Stimulated activated CD8-positive, alpha-beta memory T cell treated with anti-CD3 and anti-CD28 coated beads, Interleukin-2, amount 100 ng/mL, for 48 hours (primary cell): ENCODE measurements at places on chromosomes 7 and 10.
A peak's percentile ranks its signal among the peaks of the same experiment; 100 is the strongest.

DNA sequence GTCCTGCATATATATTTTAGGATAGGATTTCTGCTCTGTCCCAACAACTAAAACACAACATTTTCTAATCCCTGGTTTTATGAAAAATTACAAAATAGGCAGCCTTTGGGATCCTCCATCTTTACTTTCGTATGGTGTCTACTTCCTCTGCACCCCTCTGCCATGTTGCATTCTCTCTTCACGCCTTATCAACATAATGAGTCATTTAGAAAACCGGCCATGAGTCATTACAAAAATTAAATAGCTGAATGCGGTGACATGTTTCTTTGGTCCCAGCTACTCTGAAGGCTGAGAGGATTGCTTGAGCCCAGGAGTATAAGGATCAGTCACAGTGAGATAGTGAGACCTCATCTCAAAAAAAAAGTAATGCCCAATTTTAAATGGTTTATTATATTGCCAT is 148.1 kb upstream of the CELF2 start:
- DNase-seq, result no peak

DNA sequence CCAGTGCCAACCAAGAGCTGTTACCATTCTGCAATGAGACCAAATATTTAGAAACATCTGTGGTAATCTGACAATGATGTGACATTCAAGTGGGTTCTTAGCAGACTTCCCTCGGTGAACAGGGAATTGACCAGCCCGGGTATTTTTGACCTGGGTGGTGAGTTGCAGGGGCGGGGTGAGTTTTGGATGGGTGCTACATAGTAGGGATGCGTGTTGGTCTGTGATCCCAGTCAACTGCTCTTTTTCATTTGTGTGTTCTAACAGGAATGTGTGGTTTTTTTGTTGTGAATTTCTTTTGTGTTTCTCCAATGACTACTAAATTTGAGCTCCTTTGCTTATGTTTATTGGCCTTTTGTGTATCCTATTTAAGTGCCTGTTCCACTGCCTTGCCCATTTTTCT is 273.6 kb upstream of the HABP2 start:
- DNase-seq, result no peak

DNA sequence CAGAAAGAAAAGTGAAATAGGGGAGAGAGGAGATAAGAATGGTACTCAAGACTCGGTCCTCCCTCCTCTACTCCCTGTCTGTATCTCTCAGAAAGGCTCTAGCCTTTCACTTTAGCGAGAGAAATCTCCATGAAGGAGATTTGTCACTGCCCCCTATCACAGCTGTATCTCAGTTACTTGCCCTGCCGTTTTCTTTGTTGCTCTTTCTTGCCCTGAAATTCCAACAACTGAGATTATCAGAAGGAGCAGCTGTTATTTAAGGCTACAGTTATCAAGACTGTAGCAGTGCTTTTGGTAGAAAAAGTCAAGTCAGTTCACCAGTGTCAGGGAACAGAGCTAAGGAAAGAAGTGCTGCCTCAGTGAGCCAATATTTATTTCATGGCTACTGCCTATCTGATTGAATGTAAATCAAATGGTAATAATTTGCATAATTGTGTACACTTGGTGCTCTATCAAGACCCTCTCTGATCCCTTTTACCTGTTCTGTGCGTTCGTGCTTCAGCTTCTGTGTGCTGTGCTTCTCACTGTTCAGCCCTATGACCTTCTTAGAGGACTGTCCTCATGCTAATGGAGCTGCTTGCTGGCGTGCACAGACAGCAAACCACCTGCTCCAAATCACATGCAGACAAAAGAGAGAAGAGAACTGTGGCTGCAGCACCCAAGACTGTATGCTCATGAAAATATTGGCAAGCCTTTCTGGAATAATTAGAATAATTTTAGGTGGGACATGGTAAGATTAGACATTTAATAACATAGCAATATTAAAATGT is 180.2 kb upstream of the FAM3C start:
- no peak for DNase-seq

- no peak for DNase-seq
These were observed 147.2 kb upstream of the EEPD1 start for GRCh38 chr7:36005876-36006275.

DNA sequence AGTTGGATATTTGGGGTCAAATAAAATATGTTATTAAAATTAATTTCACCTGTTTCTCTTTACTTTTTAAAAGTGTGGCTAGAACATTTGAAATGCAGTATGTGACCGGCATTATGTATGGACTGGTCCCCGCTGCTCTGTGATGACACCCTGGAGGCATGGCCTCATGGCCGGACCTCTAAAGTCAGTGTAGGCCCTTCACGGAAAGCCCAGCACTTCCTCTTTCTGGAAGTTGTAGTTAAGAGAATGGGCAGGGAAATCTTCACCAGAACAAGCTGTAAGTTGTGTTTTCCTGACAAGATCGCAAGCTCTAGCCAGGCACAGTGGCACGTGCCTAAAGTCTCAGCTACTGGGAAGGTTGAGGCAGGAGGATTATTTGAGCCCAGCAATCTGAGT is 38.3 kb upstream of the SRGN start:
- no peak for DNase-seq

DNA sequence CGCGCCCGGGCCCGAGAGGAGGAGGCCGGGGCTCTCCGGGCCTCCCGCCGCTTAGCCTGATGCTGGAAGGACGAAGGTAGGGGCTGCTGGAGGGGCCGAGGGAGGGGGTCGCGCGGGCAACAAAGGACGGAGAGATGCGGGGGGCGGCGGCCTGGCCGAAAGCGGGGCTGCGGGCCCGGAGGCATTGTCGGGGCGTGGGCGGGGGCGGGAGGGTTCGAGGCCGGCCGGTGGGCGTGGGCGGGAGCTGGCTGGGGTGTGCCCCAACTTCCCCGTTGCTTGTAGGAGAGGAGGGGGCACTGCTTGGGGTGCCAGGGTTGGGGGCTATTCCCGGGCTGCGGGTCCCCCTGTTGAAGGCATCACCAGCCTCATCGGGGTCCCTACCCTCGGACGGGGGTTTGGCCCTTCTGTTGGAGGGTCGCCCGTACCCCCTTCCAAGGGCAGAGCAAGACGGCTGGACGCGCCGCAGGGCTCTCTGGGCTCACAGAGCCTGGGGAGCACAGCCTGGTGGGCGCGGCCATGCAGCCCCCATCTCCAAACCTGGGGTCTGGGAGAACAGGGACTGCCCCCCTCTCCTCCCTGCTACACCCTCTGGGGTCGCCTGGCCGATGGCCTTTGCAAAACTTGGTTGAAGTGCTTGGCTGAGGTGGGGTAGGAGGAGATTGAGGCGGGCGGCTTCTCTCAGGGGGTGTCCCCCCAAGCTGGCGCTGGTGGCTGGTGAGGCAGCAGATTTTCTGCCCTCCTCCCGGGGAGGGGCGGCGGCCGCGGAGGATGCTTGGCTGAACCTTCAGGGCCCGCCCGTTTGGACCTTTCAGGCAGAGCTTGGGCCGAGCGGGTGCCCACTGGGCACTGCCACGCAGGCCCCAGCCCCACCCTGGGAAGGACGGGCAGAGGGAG is 699 bp downstream of the CLIP2 start:
- no peak for DNase-seq

DNA sequence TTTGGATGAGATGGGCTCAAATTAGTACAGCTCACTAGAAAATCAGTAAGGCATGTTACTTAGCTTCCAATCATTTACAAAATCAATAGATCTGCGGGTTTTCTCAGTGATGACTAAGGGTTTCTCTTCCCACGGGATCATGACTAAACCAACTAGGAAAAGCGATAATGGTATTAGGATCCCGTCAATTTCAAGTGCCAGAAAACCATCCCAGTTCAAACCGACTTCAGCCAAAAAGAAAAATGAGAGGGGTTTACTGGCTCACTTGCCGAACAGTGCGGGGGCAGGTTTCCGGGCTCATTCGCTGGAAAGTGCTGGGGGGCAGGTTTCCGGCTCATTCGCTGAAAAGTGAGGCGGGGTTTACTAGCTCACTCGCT is 62.1 kb upstream of the LYZL2 start:
- DNase-seq, result no peak

DNA sequence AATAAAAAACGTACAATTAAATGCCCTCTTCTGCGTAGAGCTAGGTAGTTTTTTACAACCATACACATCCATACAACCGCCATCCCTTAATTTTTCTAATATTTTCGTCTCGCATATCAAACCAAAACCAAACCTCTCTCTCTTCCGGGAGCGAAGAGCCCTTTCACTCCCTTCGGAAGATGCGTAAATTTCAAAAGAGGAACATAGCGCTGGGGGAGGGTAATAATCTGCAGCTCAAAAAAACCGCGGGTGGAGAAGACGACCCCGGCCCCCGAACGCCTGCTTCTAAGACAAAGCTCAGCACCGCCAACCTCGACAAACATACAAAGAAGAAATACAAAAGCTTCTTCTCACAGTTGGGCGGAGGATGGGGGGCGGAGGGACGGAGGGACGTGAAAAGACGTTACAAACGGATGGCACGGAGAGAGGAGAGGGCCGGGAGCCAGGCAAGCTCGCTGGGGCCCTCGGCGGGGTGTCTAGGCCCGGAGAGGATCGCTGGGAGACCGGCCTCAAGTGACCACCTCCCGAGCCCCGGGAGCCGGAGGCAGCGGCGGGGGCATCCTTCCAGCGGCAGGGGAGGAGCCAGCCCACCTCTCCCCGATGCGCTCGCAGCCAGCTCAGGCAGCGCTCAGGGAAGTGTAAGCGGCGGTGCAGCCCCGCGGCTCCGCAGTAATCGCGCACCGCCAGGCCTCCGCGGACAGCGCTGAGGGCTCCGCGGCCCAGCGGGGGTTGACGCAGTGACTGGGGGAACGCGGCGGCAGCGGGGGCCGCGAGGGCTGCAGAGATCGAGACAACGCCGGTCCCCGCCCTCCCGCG is 851 bp downstream of the MKRN1 start:
- peak; percentile 21 for DNase-seq

DNA sequence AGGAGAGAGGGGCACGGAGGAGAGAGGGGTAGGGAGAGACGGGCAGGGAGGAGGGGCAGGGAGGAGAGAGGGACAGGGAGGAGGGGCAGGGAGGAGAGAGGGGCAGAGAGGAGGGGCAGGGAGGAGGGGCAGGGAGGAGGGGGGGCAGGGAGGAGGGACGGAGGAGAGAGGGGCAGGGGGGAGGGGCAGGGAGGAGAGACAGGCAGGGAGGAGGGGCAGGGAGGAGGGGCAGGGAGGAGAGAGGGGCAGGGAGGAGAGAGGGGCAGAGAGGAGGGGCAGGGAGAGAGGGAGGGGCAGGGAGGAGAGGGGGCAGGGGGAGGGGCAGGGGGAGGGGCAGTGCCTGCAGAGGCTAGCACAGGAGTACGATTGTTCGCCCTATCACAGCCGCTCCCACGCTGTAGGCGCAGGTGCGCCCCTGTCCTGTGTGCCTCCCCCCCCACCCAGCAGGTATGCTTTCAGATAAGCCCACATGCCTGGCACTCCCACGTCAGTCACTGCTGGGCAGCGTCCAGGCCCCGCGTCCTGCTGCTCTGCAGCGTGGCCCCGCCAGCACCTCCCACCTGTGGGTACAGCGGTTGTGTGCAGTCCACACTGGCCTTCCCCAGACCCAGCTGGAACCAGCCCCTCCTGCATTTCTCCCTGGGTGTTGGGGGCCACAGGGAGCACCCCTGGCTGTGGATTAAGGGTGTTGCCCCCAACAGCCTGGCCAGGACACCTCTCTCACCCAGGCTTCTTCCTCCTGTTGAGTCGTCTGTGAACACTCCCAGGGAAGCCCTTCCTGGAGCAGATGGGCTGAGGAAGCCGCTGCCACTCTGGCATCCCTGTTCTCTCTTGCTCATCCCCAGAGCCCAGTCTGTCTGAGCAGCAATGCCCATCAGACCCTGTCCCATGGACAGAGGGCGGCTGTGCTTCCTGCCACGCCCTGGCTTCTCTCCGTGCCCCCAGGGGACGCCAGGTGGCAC is 10.8 kb downstream of the NKX6-2 start:
- DNase-seq, result no peak

DNA sequence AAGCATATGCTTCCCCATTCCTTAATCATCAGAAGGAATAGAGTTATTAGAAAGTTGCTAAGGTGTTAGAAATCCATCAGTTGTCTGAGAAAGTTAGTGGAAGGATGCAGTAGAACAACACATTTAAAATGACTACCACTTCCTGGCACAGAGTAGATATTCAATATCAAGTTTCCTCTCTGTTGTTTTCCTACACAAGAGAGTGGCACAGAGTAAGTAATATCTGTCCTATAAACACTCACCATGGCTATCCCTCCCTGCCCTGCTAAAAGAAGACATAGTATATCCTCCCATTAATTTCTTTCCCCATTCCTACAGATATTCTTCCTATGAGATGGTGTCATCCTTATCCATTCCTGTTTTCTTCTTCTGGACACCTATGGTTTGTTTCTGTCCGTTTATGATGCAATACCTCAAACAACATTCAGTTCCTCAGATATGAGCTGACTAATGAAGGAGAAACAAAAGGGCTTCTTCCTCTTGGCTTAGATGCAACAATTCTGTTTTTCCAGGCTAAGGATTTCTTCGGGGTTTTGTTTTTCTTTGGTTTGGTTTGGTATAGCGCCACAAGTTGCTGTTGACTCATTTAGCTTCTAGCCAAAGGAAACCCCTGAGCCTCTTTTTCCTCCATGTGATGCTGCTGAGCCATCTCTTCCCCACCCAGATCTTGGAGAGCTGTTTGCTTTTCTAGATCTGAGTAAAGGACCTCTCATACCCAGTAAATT is 32.9 kb upstream of the BPGM start:
- no peak for DNase-seq

DNA sequence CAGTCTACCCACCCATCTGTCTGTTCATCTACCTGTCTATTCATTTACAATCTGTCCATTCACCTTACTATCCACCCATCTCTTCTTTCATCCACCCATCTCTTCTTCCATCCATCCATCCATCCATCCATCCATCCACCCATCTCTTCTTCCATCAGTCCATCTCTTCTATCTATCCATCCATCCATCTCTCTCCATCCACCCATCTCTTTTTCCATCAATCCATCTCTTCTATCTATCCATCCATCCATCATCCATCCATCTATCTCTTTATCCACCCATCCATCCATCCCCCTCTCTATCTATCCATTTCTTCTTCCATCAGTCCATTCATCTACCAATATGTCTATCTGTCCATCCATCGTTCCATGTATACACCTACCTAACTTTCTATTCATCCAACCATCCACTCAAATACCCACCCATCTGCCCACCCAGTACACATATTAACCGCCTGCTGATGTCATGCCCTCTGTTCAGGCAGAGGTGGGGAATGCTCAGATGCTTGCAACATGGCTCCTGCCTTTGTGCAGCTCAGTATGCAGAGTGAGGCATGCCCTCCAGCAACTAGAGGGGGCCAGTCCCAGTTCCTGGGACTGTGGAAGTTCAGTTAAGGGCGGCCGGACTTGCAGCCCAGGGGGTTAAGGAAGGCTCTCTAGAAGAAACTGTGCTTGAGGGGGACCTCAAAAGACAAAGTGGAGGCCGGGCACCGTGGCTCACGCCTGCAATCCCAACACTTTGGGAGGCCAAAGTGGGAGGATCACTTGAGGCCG is 11.3 kb upstream of the MLXIPL start:
- no peak for DNase-seq

GRCh38 chr10:93062514-93063143 is 2.0 kb downstream of the CYP26C1 start:
- peak; percentile 45 for DNase-seq

GRCh38 chr7:116545411-116545993 is 20.7 kb downstream of the CAV1 start:
- DNase-seq, result no peak

GRCh38 chr7:152865011-152865410 is 105.5 kb downstream of the ACTR3B start:
- no peak for DNase-seq
